ENCODE measurements at places on chromosomes 12 and 14. TPM values are rescaled to one million over a fixed set of nuclear protein-coding genes. Genes with fewer than 3 reads are reported as not detected.

MED6 gene
- 59.3 TPM for total RNA-seq

PLEK2 gene
- total RNA-seq: 0.57 TPM

VWF gene
- not detected for total RNA-seq

C1QL4 gene
- total RNA-seq: not detected

GPRC5A gene
- total RNA-seq: not detected

ZBTB39 gene
- 11.2 TPM for total RNA-seq

AQP2 gene
- not detected for total RNA-seq

CLEC2A gene
- total RNA-seq: not detected

CRACR2A gene
- total RNA-seq: 28.0 TPM

PTGDR gene
- total RNA-seq: not detected

CLECL1 gene
- 9.1 TPM for total RNA-seq

KIF5A gene
- total RNA-seq: 2.4 TPM

KLHL33 gene
- 0.05 TPM for total RNA-seq

FAM181A gene
- not detected for total RNA-seq

SPIC gene
- total RNA-seq: not detected

DNA sequence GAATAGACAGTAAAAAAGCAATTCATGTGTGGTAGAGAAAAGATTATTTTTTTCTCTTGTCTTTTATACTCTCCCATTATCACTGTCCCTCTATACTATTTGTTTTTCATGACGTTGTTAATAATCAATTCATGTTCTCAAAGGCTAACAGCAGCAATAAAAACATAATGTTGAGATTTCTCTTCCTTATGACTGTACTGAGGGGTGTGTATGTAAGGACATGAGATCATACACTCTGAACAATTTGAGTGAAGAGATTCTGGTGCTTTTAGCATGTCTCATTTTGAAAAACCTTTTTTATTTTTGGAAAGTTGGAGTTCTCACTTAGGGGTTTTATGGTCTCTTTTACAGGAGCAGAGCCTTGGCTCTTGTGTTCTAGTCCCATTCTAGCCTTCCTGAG is 3.8 kb upstream of the TSPAN8 start:
- no peaks in the 10 kb centered on the region for H3K4me1 ChIP-seq
- DNase-seq: no peak
- no peak overlapping the region for H3K4me3 ChIP-seq
- no peaks in the 10 kb centered on the region for H3K36me3 ChIP-seq
- H3K27ac ChIP-seq: no peak overlapping the region
- no peaks in the 10 kb centered on the region for H3K27me3 ChIP-seq

GRCh38 chr14:24435192-24435810 is 5.5 kb downstream of the KHNYN start:
- no peak for DNase-seq
- H3K4me1 ChIP-seq: peaks cover 68% of the 10 kb centered on the region
- H3K27me3 ChIP-seq: no peaks in the 10 kb centered on the region
- peaks cover 60% of the 10 kb centered on the region for H3K36me3 ChIP-seq

DNA sequence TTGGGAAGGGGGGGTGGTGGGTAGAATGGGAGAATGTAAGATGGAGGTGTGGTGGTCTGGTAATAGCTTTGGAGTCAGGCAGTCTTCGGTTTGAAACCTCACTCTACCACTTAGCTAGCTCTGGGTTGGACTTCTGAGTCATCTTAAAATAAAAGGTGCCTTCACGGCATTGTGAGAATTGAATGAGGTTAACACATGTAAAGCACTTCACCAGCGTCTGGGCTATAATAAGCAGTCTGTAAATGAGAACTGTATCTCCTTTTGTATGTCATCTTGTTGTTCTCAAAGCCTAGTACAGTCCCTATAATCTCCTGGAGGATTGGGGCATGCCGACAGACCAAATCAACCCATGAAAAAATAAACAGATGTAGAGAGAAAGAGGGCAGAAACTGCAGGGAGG is 11.2 kb downstream of the C2CD5 start:
- no peak overlapping the region for H3K27ac ChIP-seq
- H3K4me3 ChIP-seq: no peak overlapping the region
- H3K27me3 ChIP-seq: no peaks in the 10 kb centered on the region
- H3K36me3 ChIP-seq: peaks cover 36% of the 10 kb centered on the region
- no peak for DNase-seq

- no peak overlapping the region for H3K27ac ChIP-seq
- H3K36me3 ChIP-seq: no peaks in the 10 kb centered on the region
- DNase-seq: no peak
- no peaks in the 10 kb centered on the region for H3K4me1 ChIP-seq
Observed at GRCh38 chr14:86013641-86014040, 483.7 kb downstream of the FLRT2 start.

- no peak overlapping the region for H3K27ac ChIP-seq
- H3K36me3 ChIP-seq: peaks cover 18% of the 10 kb centered on the region
- no peaks in the 10 kb centered on the region for H3K27me3 ChIP-seq
- no peak for DNase-seq
- H3K4me3 ChIP-seq: no peak overlapping the region
Observed at GRCh38 chr12:111557271-111558106, 41.6 kb downstream of the ATXN2 start.

DNA sequence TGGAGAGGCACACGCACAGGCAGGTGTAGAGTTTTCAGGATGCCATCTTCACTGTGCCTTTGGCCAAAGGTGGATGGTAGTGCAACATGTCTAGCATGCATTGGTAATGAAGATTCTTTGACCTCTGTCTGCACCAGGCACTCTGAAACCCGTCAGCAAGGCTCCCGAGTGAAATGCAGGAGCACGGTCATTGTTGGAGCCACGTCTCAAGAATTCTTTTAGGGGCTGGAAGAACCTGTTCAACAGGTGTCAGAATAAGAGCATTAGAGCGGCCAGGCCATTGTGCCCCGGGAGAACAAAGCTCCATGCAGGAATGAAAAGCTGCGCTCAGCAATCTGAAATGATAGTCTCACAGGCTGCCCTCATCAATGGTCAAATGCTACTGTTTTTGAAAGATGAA is 40.2 kb upstream of the DICER1 start:
- H3K36me3 ChIP-seq: no peaks in the 10 kb centered on the region
- H3K27me3 ChIP-seq: peaks cover 2% of the 10 kb centered on the region
- H3K27ac ChIP-seq: no peak overlapping the region
- H3K4me1 ChIP-seq: no peaks in the 10 kb centered on the region
- no peak for DNase-seq

- no peak overlapping the region for H3K27ac ChIP-seq
- H3K4me3 ChIP-seq: peak overlapping the region; percentile 73
- no peaks in the 10 kb centered on the region for H3K36me3 ChIP-seq
- peaks cover 16% of the 10 kb centered on the region for H3K4me1 ChIP-seq
- peaks cover 18% of the 10 kb centered on the region for H3K27me3 ChIP-seq
Observed at GRCh38 chr14:77180726-77181602, 634 bp upstream of the TMEM63C start.

DNA sequence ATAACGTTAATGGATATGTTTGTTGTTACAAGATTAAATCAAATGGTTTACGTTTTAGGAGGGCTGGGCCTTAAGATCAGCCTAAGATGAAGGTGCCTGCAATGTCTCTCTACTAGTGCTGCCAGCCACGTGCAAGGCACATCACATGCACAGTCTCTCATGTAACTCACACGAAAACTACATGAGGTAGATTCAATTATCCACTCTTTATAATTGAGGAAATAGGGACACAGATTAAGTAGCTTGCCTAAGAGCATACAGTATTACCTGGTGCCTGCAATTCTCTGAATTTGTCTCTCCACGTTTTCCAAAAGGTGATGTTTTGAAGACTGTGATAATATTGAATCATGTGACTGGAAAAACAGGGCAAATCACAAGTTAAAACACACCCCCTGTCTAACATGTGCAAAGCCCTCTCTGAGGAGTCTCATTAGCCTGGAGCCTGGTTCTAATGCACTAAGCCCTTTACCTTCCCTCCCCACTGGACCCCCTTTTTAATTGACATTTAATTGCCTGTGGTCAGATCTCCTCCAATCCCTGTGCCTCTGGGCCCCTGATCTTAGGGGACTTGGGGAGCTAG is 14.6 kb upstream of the ATP2A2 start:
- no peak for DNase-seq
- H3K4me3 ChIP-seq: no peak overlapping the region

- H3K4me3 ChIP-seq: no peak overlapping the region
- peaks cover 14% of the 10 kb centered on the region for H3K4me1 ChIP-seq
- H3K36me3 ChIP-seq: peaks cover 19% of the 10 kb centered on the region
- no peak overlapping the region for H3K27ac ChIP-seq
- H3K27me3 ChIP-seq: no peaks in the 10 kb centered on the region
- DNase-seq: no peak
Observed at GRCh38 chr12:121452340-121452984, 52.5 kb downstream of the RNF34 start.

- no peak overlapping the region for H3K4me3 ChIP-seq
- no peak for DNase-seq
- peaks cover 22% of the 10 kb centered on the region for H3K4me1 ChIP-seq
- no peaks in the 10 kb centered on the region for H3K27me3 ChIP-seq
- no peak overlapping the region for H3K27ac ChIP-seq
- H3K36me3 ChIP-seq: peaks cover 2% of the 10 kb centered on the region
Observed at GRCh38 chr14:44979740-44980356, 17.9 kb downstream of the TOGARAM1 start.

GRCh38 chr12:56038022-56038655 is 3.6 kb upstream of the RPS26 start:
- peaks cover 55% of the 10 kb centered on the region for H3K36me3 ChIP-seq
- H3K27me3 ChIP-seq: no peaks in the 10 kb centered on the region
- peak overlapping the region; percentile 49 for H3K27ac ChIP-seq
- no peak for DNase-seq

- no peaks in the 10 kb centered on the region for H3K27me3 ChIP-seq
- no peaks in the 10 kb centered on the region for H3K36me3 ChIP-seq
- no peak for DNase-seq
- no peak overlapping the region for H3K27ac ChIP-seq
- H3K4me1 ChIP-seq: no peaks in the 10 kb centered on the region
Observed at GRCh38 chr12:34397591-34398365, 375.5 kb downstream of the ALG10 start.

DNA sequence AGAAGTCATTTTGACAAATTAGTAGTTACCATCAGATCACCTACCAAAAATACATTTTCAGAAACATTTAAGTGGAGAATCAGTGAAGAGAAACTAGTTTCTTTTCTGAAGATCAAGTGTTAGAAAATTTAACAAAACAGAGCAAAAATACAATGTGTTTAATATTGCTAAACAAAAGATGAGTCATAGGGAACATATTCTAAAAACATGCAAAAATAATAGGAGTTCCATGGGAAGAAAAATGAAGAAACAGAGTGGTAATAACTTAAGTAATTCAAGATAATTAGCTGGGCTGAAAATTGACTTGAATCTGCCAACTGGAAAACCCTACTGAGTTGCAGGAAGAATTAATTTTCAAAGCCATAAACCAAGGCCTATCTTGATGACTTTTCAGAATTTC is 111.5 kb upstream of the KITLG start:
- no peak overlapping the region for H3K4me3 ChIP-seq
- H3K27me3 ChIP-seq: no peaks in the 10 kb centered on the region
- no peak for DNase-seq
- no peaks in the 10 kb centered on the region for H3K4me1 ChIP-seq

- peaks cover 2% of the 10 kb centered on the region for H3K27me3 ChIP-seq
- no peak overlapping the region for H3K4me3 ChIP-seq
- no peak overlapping the region for H3K27ac ChIP-seq
- H3K4me1 ChIP-seq: no peaks in the 10 kb centered on the region
- no peaks in the 10 kb centered on the region for H3K36me3 ChIP-seq
- no peak for DNase-seq
Observed at GRCh38 chr14:57479197-57479596, 14.5 kb downstream of the CCDC198 start.

- H3K36me3 ChIP-seq: no peaks in the 10 kb centered on the region
- DNase-seq: no peak
- no peak overlapping the region for H3K4me3 ChIP-seq
- H3K27me3 ChIP-seq: peaks cover 7% of the 10 kb centered on the region
- H3K27ac ChIP-seq: no peak overlapping the region
Observed at GRCh38 chr12:31023271-31023724, 50.4 kb upstream of the DDX11 start.

DNA sequence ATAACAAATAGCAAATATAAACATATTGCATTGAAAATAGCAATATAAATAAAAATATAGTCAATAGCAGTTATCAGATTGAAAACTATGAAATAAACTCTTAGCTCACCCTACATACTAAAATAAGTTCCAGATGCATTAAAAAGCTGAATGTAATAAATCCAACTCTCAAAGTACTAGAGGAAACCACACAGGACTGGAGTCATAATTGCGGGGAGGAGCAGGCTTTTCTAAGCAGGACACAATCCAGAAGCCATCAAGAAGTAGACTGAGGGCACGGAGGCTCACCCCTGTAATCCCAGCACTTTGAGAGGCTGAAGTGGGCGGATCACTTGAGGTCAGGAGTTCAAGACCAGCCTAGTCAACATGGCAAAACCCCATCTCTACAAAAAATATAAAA is 22.2 kb downstream of the GSC start:
- H3K27ac ChIP-seq: no peak overlapping the region
- H3K27me3 ChIP-seq: peaks cover 2% of the 10 kb centered on the region
- H3K4me1 ChIP-seq: no peaks in the 10 kb centered on the region
- H3K4me3 ChIP-seq: no peak overlapping the region

DNA sequence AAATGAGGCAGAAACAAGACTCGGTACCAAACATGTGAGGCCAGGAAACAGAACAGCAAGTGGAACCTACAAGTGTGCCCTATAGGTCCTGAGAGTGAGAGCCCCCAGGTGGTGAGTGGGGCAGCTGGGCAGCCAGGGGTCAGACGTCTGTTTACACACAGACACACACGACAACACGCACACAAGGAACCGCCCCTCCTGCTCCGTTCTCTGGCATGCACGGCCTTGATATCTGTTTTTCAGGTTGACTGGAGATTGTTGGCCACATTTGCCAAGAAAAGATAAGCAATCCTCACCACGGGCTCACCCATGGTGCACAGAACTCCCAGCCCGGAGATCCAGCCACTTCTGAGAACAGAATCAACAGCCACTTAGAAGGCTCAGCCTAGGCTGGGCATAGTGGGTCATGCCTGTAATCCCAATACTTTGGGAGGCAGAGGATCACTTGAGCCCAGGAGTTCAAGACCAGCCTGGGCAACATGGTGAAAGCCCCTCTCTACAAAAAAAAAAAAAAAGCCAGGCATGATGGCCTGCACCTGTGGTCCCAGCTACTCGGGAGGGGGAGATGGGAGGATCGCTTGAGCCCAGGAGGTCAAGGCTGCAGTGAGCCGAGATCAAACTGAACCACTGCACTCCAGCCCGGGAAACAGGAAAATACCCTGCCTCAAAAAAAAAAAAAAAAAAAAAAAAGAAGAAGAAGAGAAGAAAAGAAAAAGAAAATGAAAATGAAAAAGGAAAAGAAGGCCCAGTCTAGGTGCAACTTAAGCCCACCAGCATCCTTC is 19.4 kb upstream of the EIF5 start:
- H3K4me1 ChIP-seq: no peaks in the 10 kb centered on the region
- H3K4me3 ChIP-seq: no peak overlapping the region
- H3K36me3 ChIP-seq: no peaks in the 10 kb centered on the region
- peaks cover 3% of the 10 kb centered on the region for H3K27me3 ChIP-seq
- DNase-seq: no peak
- H3K27ac ChIP-seq: no peak overlapping the region
